GM12891 (cell line): ENCODE measurements at places on chromosomes 16 and 17.

GRCh38 chr17:50918071-50918932 is 52.1 kb upstream of the TOB1 start:
- no peak for DNase-seq

DNA sequence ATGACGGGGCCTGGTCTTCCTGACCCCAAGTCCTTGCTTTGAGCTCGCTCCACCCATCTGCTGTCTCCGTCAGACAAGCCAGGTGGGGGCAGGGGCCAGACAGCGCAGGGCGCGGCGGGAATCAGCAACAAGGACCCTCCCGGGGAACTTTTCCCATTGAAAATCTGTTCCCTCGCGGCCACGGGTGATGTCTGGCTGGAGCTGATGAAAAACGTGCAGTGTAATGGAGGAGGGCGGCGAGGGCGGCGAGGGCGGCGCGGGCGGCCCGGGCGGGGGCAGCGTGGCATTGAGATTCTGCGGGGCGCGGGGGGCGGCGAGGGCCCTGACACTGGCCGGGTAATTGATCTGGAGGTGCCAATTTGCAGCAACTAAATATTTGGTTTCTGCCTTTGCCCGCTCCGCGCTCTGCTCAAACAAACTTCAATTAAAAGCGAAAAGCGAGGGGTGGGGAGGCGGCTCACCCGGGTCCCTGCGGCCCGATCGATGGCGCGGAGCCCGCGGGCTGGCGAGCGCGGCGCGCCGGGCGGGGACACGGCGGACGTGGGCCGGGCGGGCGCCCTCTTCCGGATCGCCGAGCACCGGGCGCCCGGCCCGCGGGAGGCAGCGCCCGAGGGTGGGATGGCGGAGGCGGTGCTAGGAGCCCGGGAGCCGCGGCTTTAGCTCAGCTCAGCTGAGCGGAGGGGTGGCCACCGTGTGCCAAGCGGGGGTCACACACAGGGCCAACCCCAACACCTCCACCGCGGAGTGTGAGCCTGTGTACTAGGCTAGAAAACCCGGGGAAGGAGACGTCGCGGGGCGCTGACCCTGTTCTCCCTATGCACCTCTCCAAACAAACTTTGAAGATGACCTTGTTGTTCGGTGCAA is 32.4 kb downstream of the DCAKD start:
- peak; percentile 56 for DNase-seq

DNA sequence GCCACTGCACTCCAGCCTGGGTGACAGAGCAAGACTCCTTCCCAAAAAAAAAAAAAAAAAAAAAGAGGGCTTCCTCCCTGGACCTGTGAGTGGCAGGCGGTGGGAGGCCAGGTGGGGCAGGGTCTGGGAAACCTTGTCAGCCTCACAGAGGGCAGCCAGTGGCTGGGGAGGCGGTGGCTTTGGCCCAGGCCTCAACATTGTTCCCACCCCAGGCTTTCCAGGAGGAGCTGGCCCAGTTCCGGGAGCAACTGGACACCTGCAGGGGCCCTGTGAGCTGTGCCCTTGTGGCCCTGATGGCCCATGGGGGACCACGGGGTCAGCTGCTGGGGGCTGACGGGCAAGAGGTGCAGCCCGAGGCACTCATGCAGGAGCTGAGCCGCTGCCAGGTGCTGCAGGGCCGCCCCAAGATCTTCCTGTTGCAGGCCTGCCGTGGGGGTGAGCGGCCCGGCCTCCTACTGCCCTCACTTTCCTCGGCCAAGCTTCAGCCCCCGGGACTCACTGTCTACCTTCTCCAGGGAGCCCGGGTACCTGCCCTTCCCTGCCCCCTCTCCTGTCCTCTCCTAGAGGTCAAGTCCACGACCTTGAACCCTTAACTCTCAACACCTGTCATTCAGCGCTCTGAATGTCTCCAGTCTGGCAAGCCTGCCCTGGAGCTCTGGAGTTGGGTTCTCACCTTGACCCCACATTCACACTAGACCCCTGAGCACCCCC is 12.4 kb downstream of the ZNF213 start:
- no peak for DNase-seq

- no peak for DNase-seq
Observed at GRCh38 chr17:1986783-1987451, 38.2 kb downstream of the RTN4RL1 start.

- DNase-seq, result peak; percentile 73
Observed at GRCh38 chr16:278863-279366, 1.5 kb upstream of the ARHGDIG start.

DNA sequence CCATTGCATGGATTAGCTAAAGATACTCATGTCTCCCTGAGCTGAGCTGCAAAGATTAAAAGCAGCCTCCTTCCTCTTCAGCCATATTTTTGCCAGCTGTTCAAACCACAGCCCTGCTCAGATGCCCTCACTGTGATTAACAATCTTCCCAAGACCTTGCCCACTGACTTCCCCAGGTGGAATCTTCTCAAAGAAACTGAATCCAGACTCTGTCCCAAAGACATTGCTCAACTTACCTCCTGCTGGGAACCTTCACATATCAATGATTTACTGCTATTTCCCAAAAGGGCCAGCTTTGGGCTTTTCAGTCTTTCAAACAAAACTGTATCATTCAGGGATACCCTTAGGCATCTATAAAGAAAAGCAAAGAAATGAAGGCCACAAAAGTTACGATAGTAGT is 9.2 kb downstream of the C17orf67 start:
- DNase-seq, result no peak

GRCh38 chr16:50035468-50035992 is 10.5 kb downstream of the CNEP1R1 start:
- no peak for DNase-seq

- no peak for DNase-seq
Observed at GRCh38 chr17:28326114-28326513, 7.1 kb downstream of the TMEM97 start.

GRCh38 chr17:10836966-10837590 is 809 bp downstream of the PIRT start:
- no peak for DNase-seq

DNA sequence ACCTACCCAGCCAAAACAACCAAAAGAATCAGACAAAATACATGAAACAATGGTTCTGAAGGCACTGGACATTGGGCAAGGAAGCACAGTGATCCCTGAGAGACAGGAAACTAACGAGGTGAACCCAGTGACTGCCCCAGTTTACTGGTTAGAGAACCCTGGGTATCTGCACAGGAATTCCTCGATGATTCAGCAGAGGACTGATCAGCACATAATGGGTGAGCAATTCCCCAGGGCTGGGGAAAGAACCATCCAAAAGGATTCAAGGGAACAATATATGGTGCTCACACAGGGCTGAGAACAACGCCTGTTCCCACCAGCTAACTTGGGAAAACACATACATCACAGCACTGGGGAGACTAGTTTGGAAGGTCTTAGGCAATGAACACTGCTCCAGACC is 167.2 kb downstream of the PARN start:
- no peak for DNase-seq

DNA sequence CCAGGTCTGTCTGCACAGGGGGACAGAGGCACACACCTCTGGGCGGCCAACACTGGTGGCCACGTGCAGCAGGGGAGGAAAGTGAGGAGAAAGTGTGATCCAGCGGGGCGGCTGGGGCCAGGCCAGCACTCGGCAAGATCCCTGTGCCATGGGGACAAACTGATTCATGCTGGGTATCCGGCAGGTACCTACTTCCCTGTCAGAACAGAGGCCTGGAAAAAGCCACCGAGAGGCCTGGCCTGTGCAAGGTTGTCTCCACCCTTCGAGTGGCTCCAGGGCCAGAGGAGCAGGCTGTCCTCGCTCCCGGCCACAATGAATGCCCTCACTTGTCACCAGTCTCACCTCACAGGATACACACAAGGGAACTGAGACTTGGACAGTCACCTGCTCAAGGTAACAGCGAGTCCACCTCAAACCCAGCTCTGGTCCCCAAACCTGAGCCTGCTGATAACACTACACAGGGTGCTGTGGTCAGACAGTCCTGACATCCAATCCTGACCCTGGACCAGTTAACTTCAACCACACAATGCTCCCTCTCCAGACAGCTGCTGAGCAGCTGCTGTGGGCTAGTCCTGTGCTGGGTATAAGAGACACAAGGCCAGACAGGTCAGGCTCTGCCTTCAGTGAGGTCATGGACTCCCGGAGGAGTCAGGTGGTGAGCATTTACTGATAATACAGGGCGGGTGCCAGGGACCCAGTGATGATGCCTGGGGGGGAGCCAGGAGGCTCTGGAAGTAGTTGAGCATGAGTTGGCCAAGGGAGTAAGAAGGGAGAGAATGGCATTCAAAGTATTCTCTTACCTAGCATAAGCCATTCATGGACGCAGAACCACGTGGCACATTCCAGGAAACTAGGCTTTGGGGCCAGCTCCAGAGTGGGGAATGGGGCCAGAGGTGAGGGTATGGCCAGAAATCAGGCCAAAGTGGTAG is 53.0 kb downstream of the VAC14 start:
- no peak for DNase-seq

DNA sequence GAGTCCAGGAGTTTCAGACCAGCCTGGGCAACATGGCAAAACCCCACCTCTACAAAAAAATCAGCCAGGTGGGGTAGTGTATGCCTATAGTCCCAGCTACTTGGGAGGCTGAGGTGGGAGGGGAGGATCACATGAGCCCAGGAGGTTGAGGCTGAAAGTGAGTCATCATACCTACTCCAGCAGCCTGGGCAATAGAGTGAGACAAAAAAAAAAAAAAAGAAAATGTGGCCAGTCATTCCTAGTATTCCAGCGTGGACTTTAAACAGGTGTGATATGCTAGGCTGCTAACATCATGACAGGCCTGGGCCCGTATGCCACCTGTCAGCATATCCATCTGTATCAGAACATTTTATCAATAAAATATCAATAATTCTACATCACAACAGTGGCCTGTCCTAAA is 143.3 kb downstream of the AATF start:
- no peak for DNase-seq

DNA sequence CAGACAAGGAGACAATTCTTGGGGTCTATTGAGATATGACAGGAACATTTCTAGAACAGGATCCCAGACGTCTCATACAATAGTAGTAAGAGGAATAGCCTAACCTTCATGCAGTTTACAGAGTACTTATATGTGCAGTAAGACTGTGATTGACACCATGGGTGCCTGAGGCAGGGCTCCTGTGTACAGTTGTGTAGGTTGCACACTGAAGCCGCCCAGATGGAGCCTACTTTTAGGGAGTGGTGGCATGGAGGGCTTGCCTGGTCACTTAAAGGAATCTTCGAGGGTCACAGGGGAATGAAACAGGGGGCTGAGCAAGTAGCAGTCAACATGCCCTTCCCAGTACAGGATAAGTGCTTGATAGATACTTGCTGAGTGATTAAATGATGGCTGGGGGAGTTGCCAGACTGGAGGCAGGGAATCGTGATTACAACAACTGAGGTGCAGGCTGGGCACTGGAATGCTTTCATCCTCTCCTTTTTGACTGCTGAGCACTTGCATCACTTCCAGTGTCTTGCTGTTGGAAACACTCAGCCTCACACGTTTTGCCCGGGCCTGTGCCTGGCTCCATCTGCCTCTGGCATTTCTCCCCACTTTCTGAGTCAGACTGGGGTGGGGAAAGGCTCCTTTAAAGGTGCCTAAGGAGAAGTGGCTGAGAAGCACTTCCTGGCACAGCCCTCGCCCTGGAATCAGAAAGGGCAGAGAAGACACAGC is 71.0 kb downstream of the COPRS start:
- no peak for DNase-seq

DNA sequence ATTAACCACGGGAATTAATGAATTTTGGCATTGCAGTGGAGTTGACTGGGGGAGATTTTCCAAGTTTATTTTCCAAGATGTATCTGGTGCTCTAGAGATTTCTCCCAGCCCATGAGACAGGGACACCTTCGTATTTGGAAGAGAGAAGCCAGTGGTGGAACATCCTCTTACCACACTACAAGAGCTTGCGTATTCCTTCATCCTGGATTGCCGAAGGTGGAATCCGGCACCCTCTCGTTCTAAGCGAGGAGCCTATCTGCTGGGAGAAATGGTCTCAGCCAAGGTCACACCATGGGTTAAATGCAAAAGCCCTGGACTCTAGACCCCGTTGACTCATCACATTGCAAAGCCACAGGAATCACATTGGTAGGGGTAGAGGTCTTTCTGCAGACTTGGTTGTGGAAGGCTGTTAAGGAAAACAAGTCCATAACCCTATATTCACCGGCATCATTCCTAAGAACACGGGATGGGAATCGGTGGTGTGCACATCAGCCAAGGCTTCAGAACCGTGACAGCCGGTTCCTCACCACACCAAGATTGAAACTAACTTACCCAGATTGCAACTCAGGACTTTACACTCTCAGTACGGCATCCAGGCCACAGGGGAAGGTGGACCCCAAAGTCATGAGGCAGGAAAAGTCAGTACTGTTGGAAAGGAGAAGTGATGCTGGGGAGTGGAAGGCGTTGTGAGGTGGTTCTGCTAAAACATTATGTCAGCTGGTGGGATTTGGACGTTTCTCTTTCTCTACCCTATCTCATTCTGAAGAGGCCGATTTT is 259.8 kb downstream of the CPPED1 start:
- DNase-seq, result no peak

GRCh38 chr17:52233176-52233575 is 74.7 kb upstream of the CA10 start:
- no peak for DNase-seq

DNA sequence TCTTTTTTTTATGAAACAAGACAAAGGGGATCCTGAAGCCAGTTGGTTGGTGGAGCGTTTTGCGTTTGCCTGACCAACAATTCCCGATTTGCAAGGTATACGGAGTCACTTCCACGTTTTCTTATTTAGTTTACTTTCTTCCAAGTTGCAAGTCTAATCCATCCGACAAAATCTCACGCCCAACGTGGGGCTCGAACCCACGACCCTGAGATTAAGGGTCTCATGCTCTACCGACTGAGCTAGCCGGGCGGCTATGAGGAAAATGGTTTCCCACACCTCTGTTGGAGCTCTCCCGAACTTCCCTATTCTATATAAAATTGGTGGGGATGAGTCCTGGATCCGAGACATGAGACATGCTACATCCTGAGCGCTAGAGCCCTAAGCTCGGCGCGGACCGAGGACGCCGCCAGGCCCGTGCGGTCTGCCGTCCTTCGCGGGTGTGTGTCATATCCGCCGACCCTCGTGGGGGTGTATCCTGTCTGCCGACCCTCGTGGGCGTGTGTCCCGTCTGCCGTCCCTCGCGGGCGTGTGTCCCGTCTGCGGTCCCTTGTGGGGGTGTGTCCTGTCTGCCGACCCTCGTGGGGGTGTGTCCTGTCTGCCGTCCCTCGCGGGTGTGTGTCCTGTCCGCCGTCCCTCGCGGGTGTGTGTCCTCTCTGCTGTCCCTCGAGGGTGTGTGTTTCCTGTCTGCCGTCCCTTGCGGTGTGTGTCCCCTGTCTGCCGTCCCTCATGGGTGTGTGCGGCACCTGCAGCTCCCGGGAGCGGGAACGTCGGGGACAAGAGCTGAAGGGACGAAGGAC is 22.6 kb downstream of the ZNF213 start:
- DNase-seq, result no peak

DNA sequence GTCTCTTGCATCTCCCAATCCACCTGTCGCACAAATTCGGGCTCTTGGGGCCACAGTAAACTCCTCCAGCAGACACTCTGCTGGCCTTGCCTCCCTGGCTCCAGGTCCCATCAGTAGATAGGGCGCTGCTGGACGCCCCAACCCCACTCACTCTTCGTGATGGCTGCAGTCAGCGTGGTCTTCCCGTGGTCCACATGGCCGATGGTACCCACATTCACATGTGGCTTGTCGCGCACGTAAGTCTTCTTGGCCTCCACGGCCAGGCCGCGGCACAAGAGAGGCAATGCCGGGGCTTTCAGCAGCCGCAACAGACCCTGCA is 428 bp downstream of the TUFM start:
- no peak for DNase-seq

- no peak for DNase-seq
Observed at GRCh38 chr17:17805575-17805974, 31.2 kb downstream of the SREBF1 start.
